ENCODE measurements at places on chromosomes 4 and X.

DNA sequence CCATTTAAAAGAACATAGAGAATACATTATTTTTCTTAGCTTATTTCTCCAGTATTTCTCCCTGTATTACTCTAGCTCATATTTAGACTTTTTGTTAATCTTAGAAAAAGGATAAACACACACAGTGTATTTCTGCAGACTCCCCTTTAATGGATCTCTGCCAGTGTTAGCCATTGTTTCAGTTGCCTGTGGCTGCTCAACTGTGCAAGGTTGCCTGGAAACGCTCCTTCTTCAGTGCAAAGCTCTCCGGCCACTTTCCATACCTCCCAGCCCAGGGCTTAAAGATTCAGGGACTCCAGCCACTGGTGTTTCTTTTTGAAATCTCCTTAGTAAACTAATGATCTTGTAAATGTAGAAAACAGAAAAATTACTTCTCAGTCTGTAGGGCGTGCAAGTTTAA lies 104.9 kb downstream of the SLIT2 start:
- DNase-seq, result no peak

GRCh38 chr4:179597301-179597700 lies 2155.1 kb upstream of the AGA start:
- no peak for DNase-seq

DNA sequence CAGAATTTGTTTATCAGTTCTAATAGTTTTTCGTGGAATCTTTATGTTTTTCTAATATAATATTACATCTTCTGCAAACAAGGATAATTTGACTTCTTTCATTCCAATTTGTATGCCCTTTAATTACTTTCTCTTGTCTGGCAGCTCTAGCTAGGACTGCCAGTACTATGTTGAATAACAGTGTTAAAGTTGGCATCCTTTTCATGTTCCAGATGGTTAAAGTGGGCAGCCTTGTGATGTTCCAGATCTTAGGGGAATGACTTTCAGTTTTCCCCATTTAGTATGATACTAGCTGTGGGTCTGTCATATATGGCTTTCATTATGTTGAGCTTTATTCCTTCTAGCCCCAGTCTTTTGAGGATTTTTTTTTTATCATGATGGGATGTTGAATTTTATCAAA lies 220.6 kb upstream of the WDFY3 start:
- no peak for DNase-seq

DNA sequence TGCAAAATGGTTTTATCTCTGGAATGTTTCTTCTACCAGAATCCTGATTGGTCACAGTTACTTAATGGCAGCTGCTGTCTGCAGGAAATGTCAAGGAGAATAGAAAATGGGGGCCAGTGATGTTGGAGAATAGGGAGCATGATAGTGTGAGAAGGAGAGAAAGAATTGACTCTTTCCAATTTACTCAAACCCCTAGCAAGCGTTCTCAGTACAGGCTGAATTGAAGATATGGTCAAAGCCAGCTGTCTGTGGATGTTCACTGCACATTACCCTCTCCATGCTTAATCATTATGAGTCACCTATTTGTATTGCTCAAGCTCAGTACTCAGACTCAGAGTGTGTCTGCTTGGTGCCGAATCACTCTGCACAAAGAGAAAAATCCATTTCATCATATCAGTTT lies 57.8 kb upstream of the FAM47B start:
- DNase-seq, result no peak

- no peak for DNase-seq
Measured at GRCh38 chrX:97145934-97146333, 262.2 kb downstream of the RPA4 start.

GRCh38 chr4:168273838-168274237 lies 44.7 kb downstream of the DDX60 start:
- no peak for DNase-seq

- no peak for DNase-seq
Measured at GRCh38 chrX:20654596-20655106, 387.9 kb upstream of the RPS6KA3 start.

- DNase-seq, result no peak
Measured at GRCh38 chrX:19860571-19860970, 26.8 kb downstream of the SH3KBP1 start.

- DNase-seq, result no peak
Measured at GRCh38 chr4:39004758-39005157, 27.5 kb downstream of the TMEM156 start.

GRCh38 chrX:12999422-12999821 lies 24.5 kb downstream of the TMSB4X start:
- peak; percentile 68 for DNase-seq

DNA sequence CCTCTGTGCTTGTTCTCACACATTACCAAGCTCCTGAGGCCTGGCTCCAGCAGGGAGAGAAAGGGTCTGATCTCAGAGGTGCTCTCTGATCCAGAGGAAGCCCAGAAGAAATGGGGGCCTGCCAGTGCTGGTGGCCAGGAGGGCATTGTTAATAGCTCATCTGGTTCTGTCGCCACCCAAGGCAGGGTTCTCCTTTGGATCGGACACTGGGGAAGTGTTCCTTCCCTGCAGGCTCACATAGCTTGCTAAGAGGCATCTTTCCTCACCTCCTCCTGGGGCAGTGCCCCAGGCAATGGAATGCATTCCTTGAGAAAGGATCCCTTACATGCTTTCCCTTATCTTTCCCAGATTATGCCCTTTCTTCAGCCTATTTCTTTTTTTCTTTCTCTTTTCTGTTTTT lies 53.8 kb downstream of the RBM47 start:
- DNase-seq, result no peak

GRCh38 chrX:31929366-31929765 lies 857.5 kb upstream of the FTHL17 start:
- DNase-seq, result no peak

DNA sequence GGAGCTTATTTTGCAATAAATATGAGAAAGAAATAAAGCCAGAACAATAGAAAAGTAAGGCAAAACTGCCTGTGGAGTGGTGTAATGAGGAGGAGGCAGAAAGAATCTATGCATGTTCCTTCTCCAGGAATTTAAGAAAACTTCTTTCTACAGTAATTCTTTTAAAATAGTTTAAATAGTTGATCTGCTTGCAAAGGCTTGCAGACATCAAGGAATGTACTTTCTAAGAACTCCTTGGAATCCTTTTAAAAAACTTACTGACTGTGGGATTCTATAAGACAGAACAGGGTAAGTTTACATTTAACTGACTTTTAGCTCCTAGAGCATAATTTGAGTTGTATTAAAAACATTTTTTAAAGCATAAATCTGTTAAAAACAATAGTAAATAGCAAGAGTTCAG lies 63.2 kb upstream of the ALB start:
- no peak for DNase-seq

DNA sequence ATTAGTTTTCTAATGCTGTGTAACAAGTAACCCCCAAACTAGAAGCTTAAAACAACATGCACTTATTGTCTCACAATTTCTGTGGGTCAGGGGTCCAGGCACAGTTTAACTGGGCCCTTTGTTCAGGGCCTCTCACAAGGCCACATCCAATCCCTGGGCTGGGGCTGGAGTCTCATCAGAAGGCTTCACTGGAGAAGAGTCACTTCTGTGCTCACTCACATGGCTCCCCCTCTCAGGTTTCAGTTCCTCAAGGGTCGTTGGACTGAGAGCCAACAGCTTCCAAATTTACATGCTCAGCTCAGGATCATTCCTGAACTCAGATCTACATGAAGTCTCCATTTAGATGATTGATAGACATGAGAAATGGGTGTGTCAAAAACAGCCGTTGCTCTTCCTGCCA lies 77.1 kb downstream of the EVC start:
- DNase-seq, result peak; percentile 48

DNA sequence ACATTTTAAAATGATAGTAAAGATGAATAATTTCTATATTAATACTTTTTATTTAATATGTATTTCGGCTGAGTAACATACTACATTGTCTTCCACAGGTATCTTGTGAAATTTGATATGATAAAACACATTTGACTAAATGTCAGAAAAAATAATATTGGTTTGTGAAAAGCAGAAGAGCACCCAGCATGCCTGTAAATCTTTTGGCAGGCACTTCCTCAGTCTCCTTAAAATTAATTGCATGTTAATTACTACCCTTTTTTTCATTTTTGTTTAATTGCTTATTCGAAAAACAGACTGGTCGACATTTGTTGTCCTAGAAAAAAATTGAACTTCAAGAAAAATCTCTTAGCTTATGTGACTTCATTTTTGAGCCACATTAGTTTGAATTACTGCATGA lies 40.6 kb downstream of the CLCN3 start:
- peak; percentile 59 for DNase-seq

DNA sequence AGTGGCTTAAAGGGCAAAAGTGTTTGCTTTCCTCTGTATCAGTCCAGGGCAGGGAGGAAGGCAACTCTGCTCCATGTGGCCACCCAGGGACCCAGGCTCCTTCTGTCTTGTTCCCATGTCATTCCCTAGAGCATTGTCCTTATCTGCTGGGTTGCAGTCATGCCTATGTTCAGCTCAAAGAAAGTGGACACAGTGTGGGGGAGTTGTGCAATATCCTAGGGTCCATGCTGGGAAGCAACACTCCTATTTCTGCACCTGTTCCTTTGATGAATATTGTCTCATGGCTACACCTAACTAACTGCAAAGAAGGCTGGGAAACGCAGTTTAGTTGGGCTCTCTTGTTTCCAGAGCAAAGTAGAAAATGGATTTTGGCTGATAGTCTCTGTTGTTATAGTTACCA lies 107.0 kb upstream of the OTUD4 start:
- DNase-seq, result no peak

DNA sequence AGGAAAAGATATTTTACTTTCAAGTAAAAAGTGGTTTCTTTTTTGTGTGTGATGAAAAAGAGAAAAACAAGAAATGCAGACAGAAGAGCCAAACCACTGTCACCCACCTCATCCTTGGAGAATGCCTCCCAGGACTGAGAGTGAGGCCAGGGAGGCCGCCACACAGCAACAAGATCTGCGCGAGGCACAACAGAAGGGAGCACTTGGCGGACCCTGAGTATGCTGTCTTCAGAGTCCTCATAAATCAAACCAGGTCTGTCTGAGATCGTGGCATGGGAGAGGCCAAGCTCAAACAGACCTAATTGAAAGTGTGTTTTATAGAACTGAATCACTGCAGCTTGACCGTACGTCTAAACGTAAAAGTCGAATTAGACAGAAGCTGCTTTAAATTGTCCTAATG lies 134.3 kb upstream of the VCX2 start:
- DNase-seq, result no peak

DNA sequence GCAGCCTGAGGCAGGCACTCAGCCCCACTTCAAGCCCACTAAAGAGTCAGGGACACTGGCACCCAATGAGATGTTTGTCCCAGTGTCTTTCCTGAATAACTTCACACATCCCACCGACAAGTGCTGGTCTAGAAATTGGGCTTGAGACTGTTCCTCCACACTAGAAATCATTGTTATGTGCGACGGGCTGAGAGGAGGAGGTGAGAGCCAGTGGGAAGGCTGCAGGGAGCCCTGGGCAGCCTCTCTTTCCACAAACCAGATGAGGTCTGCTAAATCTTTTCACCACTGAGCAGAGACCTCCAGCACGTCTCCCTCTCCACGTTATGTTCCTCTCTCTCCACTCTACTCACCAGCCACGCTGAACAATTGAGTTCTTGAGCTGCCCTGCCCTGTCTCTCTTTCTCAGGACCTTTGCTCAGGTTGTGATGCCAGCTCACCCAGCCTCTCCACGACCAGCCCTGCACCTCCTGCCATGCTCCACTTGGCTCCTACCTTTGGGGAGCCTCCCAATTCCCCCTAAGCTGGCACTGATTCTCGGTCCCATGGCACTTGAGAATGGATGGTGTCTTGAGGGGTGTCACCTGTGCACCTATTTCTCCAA lies 8.4 kb downstream of the SCD5 start:
- DNase-seq, result no peak
